ENCODE measurements at places on chromosomes 3 and 15.

- DNase-seq = no peak
Observed at GRCh38 chr3:643376-643775, 446.8 kb downstream of the CHL1 start.

GRCh38 chr3:18766974-18767373 lies 341.8 kb upstream of the SATB1 start:
- DNase-seq = no peak

GRCh38 chr3:63557912-63558311 lies 94.6 kb upstream of the SNTN start:
- no peak for DNase-seq

DNA sequence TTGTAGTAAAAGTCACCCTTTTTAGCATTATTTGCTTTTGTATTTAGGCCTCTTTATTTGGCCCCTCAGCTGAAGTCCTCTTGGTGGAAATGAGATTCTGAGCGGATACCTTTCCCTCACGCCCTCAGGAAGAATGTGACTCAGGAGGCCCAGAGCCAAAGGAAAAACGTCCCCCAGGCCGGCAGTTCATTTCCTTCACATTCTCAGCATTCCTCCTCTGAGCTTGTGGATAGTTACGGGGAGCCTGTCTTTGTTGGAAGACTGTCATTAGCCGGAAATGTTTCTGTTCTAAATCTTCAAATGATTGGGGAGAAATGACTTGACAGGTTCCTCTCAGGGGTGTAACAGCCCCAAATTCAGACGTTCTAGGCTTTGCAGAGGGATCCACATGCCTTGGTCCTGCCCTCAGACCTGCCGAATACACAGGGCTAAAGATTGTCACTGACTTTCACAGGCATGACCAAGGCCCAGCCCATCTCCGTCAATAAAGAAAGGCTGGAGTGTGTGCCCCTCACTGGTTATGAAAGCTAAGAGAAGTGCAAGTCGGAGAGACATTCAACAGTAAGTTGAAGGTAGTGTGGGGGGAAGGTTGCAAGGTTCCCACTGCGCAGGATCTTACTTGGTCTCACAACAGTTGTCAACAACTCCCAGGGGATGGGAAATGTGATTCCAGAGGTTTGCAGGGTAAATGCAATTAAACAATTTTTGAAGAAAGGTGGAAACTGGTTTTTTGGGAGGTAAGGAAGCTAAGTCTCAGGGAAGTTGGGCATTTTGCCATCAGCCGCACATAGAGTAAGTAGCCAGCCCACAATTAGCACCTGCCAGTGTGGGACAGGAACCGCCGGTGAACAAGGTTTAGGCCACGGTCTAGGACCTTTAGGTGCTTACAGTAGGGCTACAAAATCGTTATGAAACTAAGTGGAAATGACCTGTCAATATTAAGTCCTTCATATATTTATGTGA lies 39.7 kb upstream of the MYZAP start:
- no peak for DNase-seq

- DNase-seq = peak; percentile 34
Observed at GRCh38 chr15:68666120-68666811, 87.5 kb downstream of the CORO2B start.

DNA sequence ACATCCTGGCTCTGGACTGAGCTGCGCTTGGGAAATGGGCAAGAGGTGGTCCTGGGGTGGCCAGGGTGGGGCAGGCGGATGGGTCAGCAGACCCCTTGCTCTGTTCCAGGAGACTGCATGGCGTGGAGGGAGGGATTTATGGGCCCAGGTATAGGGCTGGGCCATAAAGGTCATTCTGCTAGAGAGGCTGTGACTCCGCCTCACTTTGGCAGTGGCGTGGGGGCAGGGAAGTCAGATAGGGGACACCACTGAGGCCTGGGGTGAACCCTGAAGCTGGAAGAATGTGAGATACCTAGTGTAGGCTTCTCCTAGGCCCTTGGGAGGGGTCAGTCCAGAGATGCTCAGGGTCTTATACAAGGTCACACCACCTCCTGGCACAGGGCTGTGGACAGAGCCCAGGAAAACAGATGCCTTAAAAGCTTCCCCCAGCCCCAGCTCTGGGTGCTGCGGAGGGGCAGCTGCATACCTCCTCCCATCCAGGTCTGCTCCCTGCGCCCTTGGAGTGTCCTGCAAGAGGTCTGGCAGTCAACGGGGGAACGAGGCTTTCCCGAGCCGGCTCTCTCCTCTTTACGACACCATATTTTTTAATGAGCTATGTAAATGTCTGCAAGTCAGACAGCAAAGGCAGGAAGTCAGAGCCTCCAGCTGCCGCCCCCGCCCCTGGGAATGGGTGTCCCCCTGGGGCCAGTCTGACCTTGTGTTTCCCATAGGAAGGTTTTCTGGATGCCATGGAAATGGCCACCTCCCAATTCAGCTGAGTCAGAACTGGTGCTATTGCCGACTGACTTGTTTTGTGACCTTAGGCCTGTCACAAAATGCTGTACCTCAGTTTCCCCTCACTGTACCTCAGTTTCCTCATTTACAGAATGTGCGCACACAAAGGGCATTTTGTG lies 26.3 kb downstream of the LINGO1 start:
- no peak for DNase-seq

DNA sequence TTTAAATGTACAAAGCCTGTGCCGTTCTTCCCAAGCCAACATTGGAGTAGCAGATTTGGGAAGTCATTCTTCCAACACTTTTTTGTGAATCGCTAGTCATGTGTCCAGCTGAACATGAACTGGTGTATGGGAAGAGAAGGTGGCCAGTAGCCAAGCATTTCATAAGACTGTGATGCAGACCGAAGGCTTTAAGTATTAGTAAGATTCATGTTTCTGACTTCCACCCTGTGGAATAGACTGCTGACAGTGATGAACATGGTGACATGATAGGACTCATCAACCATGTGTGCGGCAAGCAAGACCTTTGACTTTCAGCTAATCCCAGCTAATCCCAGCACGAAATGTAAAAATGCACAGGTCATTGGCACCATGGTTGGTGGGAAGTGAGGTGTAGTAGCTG lies 48.3 kb upstream of the THSD4 start:
- DNase-seq = no peak

DNA sequence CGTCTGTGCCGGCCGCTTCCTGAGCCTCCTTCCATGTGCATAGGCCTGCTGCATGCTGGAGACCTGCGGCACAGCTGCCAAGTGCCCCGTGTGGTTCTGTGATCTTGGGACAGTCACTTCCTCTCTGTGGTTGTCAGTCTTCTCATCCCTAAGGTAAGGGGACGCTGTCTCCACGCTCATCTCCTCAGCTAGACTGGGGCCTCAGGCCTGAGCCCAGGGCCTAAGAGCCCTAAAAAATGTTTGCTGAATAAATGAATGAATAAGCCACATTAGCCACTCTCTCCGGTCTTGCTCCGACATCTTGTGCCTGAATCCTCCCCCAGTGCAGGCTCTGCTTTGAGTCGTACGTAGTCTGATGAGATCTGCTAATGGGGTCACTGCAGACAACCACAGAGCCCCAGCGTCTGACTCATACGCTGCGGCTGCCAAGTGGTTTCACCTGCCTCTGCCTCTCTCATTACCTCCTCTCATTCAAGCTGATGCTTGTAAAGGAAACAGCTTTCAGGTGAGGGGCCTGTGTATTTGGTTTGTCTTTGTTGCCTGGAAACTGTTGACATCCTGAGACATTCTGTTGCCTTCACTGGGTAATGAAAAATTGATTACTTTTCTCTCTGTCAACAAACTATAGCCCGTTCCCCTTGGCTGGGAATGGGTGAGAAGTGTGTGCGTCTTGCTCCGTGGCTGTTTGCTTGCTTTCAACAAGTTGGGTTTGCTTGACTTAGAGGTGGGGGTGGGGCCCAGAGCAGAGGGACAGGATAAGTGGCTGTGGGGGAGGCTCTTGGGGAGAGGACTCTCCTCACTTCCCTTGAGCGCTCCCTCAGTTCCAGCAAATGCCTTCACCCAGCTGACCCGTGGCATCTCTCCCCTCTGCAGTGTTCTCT lies 15.9 kb downstream of the RPLP1 start:
- DNase-seq = peak; percentile 94

GRCh38 chr3:46281551-46281950 lies 39.3 kb downstream of the CCR3 start:
- DNase-seq = no peak

DNA sequence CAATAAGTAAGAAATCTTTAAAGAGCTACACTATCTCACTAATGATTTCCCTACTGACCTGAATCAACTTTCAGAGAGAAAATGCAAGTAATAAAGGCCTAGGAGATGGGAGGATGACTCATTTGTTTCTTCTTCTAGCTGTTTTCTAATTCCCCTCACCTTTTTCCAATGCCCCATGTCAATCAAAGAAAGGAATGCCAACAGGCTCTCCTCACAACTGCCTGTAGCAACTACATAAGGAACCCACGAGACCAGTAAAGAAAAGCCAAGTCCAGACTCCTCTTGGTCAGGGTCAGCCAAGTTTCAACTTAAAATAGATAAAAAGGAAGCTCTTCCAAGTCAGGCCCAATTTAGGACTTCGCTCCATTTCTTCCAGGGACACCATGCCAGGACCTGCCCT lies 201.9 kb downstream of the TNIK start:
- DNase-seq = no peak

DNA sequence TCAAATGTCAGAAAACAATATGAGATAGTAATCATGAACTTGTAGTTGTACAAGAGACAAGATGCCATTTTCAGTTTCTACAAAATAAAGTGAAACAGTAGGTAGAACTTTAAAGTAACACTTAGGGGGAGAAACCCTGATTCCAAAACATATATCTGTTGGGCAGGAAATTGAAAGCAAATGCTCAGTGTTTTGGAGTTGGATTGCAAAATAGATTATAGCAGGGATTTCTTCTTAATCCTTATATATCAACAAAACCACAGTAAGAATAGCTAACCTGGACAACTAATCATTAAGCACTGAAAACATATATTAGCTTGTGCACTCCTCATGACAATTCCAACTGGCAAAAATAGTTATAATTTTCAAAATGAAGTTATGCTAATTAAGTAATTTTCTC lies 46.9 kb downstream of the COMMD2 start:
- DNase-seq = no peak

DNA sequence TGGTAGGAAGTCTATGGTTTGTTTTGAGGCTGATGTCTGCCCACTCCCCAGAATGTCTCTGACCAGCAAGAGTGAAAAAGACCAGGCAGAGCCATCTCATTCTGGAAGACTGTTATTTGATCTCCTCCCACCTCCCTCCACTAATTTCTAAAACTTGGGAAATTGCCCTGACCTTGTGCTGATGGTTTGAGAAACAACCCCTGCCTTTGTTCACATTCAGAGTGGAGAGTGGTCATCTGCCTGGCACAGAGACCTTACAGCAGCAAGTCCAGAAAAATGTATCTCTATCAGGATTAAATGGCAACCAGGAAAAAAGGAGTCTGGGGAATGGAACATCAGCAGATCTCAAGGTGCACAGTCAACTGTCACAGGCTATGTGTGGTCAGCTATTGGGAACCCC lies 25.7 kb downstream of the SPATA12 start:
- DNase-seq = no peak

DNA sequence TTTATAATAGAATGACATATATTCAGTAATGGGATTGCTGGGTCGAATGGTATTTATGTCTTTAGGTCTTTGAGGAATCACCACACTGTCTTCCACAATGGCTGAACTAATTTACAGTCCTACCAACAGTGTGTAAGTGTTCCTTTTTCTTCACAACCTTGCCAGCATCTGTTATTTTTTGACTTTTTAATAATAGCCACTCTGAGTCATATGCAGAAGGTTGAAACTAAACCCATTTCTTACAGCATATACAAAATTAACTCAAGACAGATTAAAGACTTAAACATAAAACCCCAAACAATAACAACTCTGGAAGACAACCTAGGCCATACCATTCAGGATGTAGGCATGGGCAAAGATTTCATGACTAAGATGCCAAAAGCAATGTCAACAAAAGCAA lies 671.4 kb downstream of the AGBL1 start:
- no peak for DNase-seq

DNA sequence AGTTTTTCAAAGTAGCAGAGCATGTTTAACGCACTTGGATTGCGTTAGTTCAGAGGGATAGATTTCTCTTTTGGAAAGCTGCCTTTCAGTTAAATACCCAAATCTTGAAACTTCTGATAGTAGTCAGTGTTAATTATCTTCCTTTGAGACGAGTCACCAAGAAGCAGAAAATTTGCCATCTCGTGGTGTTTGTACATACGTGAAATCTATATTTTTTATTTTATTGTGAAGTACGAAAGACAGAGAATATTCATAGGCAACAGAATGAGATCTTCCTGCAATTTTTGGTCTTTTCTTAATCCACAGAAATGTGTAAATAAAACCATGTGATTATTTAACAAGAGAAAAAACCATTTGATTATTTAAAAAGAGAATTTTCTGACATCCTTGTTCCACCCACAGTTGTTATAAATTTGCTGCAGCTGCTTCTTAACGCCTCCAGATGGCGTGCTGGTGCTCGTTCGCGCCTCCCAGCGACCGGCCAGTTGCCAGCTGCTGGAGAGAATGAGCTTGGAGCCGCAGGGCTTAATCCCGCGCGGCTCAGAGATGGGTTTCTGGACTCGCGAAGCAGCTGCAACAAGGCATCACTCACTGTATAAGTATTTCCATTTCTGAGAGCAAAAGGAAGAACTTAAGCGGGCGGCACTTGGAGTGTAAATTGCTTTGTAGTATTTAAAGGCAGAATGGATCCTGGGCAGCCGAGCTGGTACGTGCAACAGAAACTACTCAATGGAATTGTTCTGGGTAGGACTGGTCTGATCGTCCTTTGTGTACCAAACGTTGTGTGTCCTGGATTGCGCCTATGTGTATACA lies 10.5 kb upstream of the SLITRK3 start:
- DNase-seq = peak; percentile 75

DNA sequence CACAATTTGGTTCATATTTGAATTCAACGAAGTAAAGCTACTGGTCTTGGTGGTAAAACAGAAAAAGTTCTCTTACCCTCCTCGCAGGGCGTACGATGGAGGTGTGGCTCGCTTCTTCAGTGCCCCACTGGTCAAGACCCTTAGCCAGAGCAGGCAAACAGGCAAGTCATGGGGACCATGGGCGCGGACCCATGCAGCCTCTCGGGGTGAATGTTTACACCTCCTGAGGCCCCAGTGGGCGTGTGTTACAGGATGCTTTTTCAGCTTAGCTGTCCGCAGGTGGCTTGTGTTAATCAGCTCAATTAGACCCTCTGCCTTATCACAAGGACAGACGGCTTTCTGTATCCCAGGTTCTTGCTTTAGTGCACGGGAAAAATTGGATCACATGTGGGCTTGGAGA lies 991.8 kb downstream of the GBE1 start:
- DNase-seq = no peak

DNA sequence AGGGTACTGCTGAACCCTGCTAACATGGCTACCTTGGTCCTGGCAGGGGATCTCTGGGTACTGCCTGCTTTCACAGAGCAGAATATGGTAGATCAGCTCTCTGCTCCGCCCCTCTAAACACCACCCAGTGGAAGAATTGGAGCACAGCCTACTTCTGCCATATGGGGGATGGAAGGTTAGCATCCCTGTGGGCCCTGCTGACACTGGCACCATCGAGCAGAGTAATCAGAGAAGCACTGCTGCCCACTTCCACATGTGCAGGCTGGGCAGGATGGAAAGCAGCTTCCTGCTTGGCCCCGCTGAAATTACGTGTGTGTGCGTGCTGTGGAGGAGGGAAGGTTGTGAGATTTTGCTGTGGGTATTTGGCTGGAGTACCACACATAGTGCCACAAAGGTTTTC lies 24.8 kb downstream of the CCR1 start:
- no peak for DNase-seq
